ENCODE measurements at places on chromosomes 2 and 18.
A peak's percentile ranks its signal among the peaks of the same experiment; 100 is the strongest.

GRCh38 chr2:34379586-34379985 is 780.5 kb upstream of the FAM98A start:
- DNase-seq = no peak

GRCh38 chr2:21415234-21415633 is 291.5 kb downstream of the TDRD15 start:
- peak; percentile 25 for DNase-seq

GRCh38 chr2:6750411-6751158 is 115.1 kb downstream of the CMPK2 start:
- no peak for DNase-seq

GRCh38 chr2:163775304-163775703 is 39.5 kb upstream of the FIGN start:
- no peak for DNase-seq

DNA sequence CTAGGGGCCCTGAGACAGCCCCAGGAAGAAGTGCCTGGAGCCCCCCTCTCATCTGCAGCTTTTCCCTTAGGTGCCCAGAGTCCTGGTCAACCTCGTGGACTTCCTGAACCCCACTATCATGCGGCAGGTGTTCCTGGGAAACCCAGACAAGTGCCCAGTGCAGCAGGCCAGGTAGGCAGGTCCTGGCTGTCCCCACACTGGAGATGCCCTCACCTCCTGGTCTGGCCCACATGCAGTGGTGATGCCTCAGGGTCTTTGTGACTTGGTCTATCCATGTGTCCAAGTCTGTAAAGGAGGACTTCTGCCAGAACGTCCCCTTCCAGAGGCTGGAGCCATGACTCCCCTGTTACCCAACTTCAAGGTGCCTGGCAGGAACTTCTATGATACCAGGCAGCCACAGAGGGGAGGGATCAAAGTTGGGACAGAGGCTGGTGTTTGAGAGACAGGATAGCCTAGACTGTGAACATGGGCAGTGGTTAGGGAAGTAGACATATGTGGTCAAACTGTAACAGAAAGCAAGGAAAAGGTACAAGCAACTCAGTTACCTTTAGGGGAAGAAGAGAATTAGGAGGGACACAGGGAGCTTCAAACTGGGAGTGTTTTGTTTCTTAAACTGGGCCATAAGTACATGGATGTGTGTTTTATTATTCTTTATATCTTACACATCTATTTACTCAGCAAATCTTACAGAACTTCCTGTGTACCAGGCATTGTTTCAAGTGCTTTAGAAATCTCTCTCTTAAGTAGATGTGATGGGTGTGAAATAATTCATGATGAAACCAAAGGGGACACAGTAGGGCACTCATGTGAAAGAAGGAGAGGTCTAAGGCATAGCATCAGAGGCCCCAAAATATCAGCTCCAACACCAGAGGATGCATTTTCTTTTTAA is 107.1 kb downstream of the PLB1 start:
- peak; percentile 82 for DNase-seq

DNA sequence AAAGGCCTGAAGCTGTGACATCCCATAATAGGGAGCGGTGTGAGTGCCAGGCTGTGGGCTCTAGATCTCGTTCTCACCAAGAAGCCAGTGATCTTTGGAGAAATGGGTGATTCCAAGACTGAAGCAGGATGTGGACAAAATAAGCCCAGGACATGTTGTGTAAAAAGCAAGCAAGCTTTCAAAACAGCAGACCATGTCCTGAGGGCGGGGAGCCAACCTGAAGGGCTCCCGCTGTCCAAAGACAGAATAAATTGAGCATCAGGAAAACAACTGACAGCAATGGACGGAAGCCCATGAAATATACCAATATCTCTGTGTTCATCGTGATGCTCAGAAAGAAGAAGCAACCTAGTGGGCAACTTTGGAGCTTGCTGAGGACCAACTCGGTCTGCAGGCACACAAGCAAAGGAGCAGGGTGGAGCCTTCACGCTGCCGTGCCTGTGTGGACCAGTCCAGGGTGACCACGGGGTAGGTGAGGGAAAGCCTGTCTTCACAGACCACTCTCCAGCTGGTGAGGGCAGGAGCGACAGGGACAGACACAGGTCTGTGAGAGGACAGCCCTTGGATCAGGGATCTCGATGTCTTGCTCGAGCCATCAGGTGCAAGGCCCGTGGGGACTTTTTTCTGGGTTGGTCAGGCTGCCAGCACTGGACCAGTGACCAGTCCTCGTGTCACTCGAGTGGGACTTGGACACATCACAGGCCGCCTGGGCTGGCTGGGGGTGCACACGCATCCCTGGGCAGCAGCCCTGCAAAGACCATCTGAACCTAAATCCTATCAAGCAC is 21.5 kb downstream of the MTERF4 start:
- DNase-seq = no peak

- no peak for DNase-seq
Measured at GRCh38 chr18:63438181-63438580, 15.9 kb upstream of the VPS4B start.

GRCh38 chr2:26609205-26609631 is 31.9 kb downstream of the CIB4 start:
- DNase-seq = no peak

DNA sequence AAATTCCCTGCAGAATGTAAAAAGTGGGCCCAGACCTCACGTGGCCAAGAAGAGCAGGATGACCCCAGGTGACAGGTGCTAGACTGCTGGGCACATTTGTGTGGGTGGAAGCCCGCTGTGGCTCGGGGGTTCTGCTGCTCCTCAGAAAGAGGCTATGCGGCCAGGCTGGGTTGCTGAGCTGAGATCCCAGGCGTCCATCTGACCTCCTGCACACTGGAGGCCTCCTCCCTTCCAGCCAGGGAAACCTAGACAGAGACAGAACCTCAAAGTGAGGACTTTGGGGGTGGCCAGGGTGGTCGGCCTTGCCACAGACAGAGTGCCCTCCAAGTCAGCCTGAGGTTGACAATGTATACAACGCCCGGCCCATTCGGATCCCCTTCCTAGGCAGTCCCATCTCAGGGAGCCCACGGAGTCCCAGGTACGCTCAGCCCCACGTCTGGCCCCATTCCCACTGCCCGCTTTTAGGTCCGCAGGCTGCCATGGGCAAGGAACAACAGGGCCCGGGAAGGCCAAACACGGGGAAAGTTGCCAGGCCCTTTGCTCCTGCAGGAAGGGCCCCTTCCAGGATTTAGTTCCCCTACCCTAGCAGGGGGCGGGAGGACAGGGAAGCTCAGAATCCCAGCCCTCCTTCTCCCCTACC is 75.6 kb downstream of the KIAA2012 start:
- no peak for DNase-seq

DNA sequence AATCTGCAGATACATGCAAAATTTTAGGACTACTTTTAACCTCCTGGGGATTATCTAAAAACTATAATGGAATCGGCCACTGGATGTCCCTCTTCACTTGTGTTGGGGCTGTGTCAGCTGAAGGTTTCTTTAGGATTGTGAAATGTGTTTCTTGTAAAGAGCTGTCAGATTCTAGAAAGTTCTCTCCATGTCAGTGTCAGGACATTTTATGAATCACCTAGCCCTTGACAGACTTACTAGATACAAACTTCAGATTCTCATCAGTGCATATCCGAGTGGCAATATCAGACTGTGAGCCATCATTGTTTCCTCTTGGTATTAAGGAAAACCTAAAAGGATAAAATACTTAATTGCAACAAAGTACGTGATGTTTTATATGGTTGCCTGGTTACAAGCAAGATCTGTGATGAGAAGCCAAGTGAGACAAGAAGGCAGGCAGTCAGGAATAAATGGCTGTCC is 107.3 kb downstream of the CPS1 start:
- peak; percentile 36 for DNase-seq

GRCh38 chr2:10226038-10226724 is 76.5 kb upstream of the HPCAL1 start:
- DNase-seq = no peak

GRCh38 chr2:224884188-224884587 is 158.1 kb downstream of the DOCK10 start:
- peak; percentile 88 for DNase-seq

- no peak for DNase-seq
Measured at GRCh38 chr2:188845692-188846091, 128.5 kb upstream of the COL3A1 start.

DNA sequence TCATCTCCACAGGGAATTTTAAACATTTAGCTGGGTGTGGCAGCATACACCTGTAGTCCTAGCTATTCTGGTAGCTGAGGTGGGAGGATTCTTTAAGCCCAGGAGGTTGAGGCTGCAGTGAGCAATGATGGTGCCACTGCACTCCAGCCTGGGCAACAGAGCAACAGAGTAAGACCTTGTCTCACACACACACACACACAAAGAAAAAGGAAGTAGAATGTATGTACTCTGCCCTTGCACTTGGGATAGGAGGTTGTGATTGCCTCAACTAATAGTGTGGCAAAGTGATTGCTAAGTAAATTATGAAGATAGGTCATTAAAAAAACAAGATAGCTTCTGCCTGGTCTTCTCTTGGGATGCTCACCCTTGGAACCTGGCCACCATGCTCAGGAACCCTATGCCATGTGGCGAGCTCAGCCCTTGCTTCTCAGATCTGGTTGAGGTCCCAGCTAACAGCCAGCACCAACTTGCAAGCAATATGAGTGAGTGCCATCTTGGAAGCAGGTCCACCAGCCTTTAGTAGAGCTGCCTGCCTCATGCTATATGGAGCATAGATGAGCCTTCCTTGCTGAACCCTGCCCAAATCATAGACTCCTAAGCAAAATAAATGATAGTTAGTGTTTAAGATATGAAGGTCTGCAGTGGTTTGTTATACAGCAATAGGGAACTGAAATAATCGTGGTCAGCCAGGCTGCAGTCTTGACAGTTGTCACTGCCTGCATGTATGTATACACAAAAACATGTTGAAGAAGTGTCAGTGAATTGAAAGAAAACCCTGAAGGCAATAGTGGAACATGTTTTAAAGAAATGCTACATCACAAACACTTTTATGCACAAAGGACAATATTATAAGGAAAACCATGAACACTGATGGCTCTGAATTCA is 30.1 kb upstream of the PNO1 start:
- peak; percentile 26 for DNase-seq

- DNase-seq = peak; percentile 24
Measured at GRCh38 chr2:65070172-65070830, 14.1 kb downstream of the CEP68 start.

DNA sequence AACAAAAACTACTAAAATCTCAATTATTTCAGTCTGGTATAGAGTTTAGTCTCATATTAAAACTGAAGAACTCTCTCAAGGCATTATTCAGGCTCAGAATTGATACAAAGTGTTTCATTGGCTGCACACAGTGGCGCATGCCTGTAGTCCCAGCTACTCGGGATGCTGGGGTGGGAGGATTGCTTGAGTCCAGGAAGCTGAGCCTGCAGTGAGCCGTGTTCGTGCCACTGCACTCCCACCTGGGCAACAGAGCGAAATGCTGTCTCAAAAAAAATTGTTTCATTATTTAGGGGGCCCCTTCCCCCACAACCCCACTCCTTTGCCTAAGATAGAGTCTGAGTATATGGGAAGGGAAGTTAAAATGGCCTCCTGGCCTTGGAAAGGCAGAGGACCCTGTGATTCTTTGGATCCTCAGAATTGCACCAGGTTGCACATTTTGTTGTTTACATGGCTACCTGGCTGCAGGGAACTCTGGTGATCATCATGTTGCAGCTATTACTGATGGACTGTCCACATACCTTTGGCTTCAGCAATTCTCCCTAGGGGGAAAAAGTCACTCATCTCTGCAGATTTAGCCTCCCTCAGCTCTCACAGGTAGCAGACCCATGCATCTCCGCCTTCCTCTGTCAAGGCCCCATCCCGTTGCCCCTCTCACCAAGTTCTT is 19.2 kb upstream of the CYRIA start:
- DNase-seq = no peak

GRCh38 chr2:177501186-177501585 is 108.6 kb downstream of the AGPS start:
- DNase-seq = peak; percentile 13

DNA sequence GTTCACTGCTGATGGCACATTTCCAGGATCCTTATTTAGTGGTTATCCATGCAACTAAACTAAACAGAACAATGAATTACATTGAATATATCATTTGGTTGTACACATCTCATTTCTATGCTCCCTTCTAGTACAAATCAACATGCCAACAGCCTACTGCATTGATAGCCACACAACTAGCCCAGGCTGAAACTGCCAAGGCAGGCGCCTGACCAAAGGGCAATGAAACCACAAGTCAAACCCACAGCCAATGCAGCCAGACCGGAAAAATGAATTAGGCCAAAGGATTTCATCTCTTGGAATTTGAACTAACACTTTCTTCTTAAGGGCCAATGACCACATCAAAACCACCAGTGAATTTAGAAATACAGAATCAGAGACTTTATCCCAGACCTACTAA is 196.4 kb downstream of the NOL4 start:
- DNase-seq = no peak

DNA sequence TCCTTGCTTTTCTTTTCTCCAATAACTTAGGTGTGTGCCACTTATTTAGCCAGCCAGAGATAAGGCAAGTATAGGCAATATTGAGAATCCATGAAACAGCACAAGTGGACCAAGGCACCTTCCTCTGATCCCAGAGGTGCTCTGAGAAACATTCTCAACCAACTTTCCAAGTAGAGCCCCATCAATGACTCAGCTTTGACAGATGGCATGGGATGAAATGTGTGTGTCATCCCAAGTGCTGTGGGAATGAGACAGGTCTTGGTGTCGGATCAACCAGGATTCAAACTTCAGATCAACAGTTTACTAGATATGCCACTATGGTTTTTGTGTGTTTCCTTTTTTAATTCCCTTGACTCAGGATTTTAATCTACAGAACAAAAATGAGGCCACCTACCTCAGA is 164.0 kb downstream of the GRB14 start:
- DNase-seq = no peak

DNA sequence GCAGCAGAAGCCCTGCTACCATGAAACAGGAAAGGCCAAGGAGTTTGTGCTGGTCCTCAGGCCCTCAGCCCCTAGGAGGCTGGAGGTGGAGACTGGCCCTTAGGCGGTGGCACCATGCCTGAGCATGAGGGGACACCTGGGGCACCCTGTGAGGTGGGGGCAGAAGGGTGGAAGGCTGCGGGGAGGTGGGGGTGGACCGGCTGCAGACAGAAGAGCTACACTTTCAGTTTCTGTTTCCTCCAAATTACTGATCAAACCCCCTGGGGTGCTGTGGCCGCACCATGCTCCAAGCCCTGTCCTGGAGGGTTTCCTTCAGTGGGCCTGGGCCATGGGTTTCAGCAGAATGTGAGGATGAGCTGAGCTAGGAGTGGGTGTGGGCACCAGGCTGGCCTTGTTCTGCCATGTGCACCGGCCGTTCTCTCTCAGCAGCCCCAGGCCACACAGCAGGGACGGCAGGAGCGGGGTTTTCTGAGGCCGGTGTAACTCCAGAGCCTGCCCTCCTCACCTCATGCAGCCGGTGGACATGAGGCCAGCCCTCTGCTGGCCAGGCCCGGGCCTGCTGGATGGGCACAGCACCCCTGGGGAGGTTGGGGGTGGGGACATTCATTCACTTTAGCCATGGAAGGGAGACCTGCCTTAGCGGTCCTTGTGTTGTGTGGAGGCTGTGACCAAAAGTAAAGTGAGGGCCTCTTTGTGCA is 51.5 kb downstream of the PLEKHB2 start:
- no peak for DNase-seq

DNA sequence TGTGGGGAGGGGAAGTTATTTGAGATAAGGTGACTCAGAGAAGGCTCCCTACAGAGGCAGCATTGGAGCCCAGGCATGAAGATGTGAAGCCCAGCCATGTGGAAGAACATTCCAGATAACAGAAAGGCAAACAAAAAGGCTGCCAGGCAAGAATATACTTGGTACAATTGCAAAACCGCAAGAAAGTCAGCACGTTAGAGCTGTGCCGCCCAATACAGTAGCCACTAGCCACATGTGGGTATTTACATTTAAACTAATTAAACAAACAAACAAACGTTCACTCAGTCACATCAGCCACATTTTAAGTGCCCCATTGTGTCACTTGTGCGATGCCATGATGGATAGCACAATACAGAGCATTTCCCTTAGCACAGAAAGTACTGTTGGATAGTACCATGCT is 179.6 kb downstream of the SATB2 start:
- no peak for DNase-seq

Data from NB4 (cell line).